ENCODE measurements at places on chromosomes 13 and 19.

- no peak for DNase-seq
These were observed 8.0 kb upstream of the POU2F2 start for GRCh38 chr19:42140125-42140754.

- DNase-seq, result no peak
These were observed 11.3 kb downstream of the DCAF15 start for GRCh38 chr19:13963603-13964105.

- no peak for DNase-seq
These were observed 855.1 kb downstream of the SLITRK5 start for GRCh38 chr13:88526186-88526852.

DNA sequence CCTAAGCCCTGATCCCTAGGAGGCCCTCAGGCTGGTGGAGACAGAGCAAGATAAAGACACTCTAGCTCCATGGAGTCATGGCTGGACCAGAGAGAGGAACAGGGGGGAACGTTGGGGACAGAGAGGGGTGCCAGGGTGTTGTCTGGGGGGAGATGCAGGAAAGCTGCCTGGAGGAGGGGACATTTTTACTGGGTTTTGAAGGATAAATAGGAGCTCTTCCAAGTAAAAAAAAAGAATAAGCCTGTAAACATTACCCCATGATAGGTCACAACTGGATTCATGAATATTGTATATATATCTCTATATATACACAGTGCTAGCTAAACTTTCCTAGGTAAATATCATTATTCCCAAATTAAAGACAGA is 714 bp downstream of the HSH2D start:
- DNase-seq, result no peak

DNA sequence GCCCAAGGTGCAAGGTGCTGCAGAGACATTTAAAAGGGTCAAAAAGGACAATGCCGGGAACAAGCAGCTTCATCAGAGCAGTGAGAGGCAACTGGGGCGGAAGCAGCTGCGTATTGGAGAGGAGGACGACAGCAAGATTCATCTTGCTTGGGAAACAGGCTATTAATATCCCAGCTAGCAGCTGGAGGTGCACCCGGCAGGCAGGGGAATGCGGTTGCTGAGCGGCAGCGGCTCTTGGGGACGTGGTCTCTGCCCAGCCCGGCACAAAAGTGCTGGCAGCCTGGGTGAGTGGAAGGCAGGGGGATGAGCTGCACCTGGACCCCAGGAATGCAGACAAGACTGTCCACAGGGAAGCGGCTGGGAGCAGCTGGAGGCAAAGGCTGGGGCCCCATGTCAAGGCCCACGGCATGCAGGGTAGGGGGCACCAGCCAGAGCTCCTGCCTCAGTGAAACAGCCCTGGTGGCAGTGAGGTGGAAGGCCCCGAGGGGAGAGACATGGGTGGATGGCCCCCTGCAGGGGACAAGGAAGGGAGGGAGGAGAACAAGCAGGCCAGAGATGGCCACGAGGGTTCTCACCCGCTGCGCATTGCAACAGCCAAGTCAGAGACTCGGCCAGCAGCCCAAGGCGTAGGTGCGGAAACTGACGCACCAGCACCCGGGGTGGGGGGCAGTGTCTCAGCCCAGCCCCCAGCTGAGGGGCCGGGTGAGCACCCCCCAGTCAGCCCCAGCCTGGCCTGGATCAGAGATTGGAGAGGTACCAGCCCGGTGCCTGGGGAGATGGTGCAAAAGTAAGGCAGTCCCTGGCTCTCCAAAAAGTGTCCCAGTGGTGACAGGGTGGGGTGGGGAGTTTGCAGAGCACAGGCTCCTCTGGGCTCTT is 34.4 kb downstream of the PEPD start:
- peak; percentile 30 for DNase-seq

GRCh38 chr13:89899302-89900103 is 1448.0 kb upstream of the MIR17HG start:
- no peak for DNase-seq

GRCh38 chr13:39417643-39418042 is 185.3 kb downstream of the LHFPL6 start:
- no peak for DNase-seq

- DNase-seq, result no peak
These were observed 5.0 kb downstream of the VSTM2B start for GRCh38 chr19:29530540-29531457.

- no peak for DNase-seq
These were observed 762 bp downstream of the ZNF45 start for GRCh38 chr19:43934055-43934984.

Measured in putamen (tissue), 1 donor.